ENCODE measurements at places on chromosomes 11 and 22.

- DNase-seq: no peak
Measured at GRCh38 chr11:123587044-123587443, 67.4 kb downstream of the SCN3B start.

- no peak for DNase-seq
Measured at GRCh38 chr11:107043242-107044006, 25.1 kb upstream of the GUCY1A2 start.

DNA sequence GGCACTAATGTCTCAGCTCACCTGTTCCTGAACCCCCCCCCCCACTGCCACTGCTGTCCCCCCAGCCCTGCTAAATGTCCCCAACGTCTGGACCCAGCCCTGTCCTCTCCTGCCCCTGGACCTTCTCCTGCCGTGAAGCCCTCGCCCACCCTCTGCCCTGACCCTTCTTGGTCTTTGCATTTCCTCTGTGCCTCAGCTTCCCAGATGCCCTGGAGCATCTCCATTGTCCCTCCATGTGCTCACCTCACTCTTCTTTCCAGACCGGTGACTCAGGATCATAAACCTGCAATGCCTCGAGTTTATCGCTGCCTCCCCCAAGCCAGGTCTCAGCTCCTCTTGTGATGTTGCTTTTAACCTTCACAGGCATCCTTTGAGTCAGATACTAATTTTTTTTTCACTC, 416.4 kb downstream of the BRD1 start:
- DNase-seq: no peak

GRCh38 chr11:377883-378500, 8.7 kb downstream of the B4GALNT4 start:
- no peak for DNase-seq

GRCh38 chr11:69027704-69028372, 14.8 kb upstream of the MRGPRF start:
- DNase-seq: no peak

DNA sequence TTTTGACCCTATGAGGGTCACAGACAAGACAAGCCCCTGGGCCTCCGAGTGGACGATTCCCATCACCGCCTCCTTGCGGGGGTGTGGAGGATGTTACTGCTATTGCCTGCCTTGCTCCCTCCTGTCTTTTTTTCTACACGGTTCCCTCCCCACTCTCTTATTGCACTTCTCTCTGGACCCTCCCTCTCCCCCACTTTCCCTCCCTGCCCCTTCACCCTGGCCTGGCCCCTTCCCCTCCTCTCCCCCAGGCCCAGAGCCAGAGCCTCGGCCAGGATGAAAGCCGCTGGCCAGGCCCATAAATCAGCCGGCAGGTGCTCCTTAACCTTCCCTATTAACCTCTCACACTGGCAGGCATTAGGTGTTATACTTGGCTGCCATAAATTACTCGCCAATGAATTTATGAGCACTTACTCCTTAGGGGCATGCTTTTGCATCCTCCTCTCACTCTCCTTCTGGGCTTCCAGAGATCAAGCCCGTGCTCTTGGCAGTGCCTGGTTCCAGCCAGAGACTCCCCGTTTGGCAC, 18.3 kb upstream of the ALX4 start:
- DNase-seq: no peak

- peak; percentile 10 for DNase-seq
Measured at GRCh38 chr11:112588252-112588694, 327.6 kb upstream of the PLET1 start.

DNA sequence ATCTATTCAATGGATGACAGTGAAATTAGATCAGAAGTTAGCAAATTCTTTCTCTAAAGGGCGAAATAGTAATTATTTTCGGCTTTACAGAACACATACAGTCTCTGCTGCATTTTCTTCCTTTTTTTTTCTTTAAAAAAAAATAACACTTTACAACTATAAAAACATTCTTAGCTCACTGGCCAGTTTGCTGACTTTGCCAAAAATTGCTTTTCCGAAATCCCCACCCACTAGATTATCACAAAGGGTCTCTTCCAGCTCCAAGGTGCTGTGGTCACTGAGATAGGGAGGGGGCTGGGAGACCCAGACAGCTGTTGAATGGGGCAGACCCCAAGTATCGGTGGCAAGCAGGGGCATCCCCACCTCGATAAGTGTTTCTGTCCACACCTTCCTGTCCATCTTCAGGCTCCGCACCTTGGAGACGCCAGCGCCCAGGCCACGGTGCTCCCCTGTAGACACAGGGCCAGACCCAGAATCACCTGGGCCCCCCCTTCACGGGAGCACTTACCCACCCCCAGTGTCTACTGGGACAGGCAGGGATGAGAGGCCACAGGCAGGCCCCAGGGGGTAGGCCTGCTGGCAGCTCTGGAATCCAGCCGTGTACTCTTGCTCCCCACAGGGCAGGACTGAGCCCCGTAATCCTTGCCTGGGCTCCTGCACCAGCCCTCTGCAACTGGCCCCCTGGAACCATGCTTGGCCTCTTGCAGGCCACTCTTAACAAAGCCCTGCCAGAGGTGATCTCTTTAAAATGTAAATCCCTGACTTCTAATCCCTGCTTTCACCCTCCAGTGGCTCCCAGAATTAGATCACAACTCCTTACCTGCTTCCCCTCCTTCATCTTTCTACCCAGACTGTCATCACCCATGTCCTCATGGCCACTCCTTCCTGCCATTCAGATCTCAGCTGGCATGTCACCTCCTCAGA, 31.5 kb upstream of the PDE2A start:
- DNase-seq: no peak

DNA sequence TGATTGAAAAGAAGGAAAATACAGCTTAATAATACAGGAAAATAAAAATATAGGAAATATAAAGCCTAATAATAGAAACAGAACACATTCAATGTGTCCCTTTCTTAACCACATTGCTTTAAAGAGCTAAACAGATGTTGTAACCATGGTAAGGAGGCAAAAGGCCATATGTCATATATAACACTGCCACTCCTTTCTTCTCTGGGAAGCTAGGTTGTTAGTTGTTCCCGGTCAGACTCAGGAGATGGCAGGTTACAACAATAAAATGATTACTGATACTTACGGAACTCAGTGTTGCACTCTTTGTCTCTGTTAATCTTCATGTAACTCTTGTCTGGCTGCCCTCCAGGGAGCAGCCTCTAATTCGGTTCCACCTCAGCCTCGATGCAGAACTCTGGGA, 134.7 kb upstream of the PGR start:
- no peak for DNase-seq

DNA sequence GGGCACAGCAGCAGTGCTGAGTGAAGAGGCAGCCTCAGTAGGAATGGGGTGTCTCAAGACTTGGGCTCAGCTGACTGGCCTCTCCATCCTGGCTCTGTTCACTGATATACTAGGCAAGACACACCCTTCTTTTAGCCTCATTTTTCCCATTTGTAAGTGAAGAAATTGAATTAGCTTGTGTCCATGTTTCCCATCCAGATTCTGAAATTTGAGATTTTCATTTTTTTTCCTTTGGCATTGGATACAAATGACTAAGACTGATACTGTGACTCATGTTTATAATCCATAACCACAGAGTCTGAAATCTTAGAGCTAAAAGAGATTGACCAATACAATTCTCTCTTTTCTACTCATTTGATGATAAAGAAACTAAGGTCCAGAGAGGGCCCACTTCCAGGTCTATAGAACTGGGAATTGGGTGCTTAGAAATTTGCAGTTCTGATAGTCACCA, 110.9 kb downstream of the KCNC1 start:
- no peak for DNase-seq
